ENCODE measurements at places on chromosomes 16 and 17.

DNA sequence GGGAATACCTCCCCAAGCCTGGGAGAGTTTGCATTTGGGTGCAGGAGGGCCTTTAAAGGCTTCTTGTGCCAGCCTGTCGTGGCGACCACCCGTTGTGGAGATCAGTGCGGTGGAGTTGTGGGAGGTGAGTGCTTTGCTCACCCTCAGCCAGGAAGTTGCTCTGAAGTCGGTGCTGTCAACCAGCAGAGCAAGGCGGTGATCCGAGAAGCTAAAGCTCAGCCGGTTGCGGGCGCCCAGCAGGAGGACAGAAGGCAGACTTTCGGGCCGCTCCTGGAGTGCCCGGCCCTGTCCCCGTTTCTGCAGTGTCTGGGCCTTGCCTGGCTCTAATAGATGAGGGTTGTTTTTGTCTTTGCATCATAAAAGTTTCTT is 1.4 kb downstream of the UBE2I start:
- no peak for DNase-seq

DNA sequence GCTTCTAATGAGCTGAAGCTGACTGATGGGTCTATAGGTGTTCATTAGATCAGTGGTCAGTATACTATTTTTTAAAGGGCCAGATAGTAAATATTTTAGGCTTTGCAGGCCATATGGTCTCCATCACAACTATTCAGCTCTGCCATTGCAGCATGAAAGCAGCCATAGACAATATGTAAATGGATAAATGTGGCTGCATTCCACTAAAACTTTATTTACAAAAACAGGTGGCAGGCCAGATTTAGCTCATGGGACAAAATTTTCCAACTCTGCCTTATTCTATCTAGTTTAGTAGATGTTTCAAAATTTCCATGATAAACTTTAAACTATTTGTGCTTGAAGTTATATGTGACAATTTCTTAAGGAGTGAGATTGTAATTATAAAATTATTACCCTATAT is 339.3 kb downstream of the ABCC12 start:
- no peak for DNase-seq

GRCh38 chr17:33814852-33815251 is 440.2 kb upstream of the CCL2 start:
- DNase-seq = no peak

- no peak for DNase-seq
Measured at GRCh38 chr17:81995463-81996231, 18.2 kb downstream of the ASPSCR1 start.

GRCh38 chr17:38685491-38685890 is 10.7 kb upstream of the EPOP start:
- DNase-seq = no peak

DNA sequence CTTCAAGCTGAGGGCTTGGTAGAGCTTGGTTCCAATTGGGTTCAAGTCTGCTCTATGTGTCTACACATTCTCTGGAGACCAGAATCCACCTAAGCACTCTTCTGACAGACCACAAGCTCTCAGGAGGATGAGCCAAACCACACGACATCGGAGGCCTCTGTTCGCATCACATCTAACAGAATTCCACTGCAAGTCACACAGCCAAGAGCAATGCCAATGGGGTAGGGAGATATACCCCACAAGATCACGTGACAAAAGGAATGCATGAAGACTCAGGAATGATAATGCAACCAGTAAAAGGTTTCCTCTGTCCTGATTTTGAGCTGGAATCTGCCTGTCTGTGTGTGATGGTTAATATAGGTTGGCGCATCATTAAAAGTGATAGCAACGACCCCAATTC is 46.6 kb upstream of the RPL38 start:
- DNase-seq = no peak

- DNase-seq = no peak
Measured at GRCh38 chr16:27318392-27319256, 4.8 kb downstream of the IL4R start.

DNA sequence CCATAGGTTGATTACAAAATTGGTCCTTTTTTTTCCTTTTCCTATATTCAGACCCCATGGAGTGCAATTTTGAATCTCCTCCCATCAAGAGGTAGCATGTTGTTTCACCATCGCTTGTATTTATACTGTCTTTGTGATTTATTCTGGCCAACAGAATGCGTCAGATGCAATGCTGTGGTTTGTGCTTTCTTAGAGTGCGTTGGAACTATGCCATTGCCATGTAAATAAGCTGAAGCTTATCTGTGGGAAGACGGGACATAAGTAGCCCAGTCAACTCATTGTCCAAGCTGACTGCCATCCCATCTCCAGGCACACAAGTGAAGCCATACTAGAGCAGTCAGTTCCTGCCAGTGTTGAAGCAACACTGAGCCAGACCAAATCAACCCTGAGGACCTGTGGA is 1339.3 kb upstream of the GOT2 start:
- no peak for DNase-seq

DNA sequence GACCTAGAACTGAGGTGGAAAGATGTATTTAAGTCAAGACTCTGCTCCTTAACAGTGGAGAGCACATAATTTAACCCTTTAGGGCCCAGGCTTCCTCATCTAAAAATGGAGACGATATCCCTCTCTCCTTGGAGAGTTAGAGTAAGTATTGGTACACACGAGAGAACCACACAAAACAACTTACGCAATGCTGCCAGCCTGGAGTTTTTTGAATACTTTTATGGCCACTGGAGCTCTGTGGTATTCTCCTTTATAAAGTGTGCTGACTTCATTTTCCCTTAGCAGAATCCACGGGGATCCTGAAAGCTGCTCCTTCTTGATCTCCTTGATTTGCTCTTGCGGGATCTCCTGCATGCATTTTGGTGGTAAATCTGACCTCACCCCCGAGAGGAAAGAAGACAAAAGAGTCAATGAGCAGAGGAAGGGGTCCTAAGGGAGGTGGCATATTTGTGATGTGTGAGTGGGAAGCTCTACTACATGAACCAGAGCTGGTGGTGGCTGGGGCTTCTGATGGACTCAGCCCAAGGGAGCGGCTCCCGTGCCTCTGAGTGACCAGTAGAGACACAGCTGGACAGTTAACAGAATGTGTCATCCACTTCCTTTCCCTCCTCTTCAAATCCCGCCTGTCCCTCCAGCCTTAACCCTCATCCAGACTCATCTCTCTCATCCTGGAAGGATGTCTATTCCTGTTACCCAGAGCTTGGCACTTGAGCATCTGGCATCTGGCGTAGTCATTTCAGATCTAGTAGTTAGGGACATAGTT is 9.4 kb downstream of the MLKL start:
- DNase-seq = no peak

- no peak for DNase-seq
Measured at GRCh38 chr16:79532785-79533184, 67.8 kb downstream of the MAF start.

- DNase-seq = no peak
Measured at GRCh38 chr16:273547-274421, 2.0 kb downstream of the RGS11 start.

DNA sequence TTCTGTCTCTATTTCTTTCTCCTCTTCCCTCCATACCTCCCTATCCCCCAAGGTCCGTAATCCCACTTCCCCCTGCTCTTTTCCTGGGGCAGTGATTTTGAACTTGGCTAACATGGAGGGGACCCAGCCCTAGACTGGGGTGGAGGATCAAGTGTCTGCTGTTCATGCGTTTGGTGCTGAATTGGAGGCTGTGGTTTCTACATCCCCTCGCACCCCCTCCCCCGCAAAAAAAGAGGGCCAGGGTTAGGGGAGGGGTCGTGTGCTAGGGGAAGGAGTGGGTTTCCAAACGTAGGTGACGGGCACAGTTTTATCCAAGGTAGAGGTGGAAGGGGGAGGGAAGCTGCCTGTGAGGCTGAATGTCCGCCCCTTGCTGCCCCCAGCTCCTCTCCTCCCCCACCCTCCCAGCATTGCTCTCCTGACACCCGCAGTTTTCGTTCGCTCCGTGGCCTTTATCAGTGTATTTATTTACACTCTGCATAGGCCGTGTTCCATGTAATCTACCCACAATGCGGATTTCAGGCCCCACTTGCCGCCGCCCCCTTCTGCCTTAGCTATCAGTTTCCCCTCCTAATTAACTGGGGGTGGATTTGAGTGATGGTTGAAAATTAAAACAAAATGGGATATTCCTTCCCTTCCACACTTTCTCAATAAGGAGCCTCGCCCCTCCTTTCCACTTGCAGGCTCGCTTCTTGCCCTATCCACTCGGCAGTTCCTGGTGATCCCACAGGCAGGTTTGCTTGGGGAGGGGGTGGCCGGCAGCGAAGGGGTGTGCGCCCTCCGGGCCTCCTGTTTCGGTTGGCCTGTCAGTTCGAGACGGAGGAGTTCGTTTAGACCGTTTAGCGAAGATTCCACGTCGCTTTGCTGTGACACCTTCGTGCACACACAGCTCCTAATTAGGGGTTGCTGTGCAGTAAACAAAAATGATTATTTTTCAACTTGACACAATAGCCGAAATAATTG is 2.0 kb downstream of the GNAO1 start:
- DNase-seq = no peak

GRCh38 chr17:50288306-50288705 is 14.0 kb downstream of the TMEM92 start:
- no peak for DNase-seq

GRCh38 chr17:33040461-33040860 is 48.8 kb downstream of the SPACA3 start:
- DNase-seq = no peak

GRCh38 chr16:65409510-65409909 is 287.6 kb upstream of the CDH11 start:
- DNase-seq = no peak

GRCh38 chr16:79316004-79316458 is 284.5 kb downstream of the MAF start:
- DNase-seq = no peak

DNA sequence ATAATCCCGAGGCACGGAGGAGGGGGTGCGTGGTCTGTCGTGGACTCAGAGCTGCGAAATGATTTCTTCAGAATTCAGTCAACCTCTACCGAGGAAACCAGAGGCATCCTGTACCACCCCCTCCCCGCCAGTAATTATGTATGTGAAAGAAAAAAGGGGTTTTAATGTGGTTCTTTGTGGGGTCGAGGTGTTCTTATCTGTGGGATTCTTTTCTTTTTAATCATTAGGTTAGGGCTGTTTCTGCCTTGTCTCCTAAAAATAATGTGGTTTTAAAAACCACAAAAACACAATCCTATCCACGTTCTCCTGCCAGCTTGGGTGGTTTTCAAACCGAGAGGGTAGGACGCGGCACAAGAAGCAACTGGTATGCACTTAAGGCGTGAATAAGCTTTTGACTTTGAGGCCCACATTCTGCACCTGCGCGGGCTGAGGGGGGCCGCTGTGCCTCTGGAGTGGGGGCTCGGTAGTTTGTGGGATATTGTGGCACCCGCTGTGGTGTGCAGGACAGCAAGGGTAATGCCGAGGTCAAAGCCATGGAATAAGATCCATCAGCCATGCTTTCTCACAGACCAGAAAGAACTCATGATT is 1.0 kb downstream of the SLC47A1 start:
- no peak for DNase-seq

- DNase-seq = no peak
Measured at GRCh38 chr17:74429604-74430384, 2.1 kb upstream of the GPRC5C start.

DNA sequence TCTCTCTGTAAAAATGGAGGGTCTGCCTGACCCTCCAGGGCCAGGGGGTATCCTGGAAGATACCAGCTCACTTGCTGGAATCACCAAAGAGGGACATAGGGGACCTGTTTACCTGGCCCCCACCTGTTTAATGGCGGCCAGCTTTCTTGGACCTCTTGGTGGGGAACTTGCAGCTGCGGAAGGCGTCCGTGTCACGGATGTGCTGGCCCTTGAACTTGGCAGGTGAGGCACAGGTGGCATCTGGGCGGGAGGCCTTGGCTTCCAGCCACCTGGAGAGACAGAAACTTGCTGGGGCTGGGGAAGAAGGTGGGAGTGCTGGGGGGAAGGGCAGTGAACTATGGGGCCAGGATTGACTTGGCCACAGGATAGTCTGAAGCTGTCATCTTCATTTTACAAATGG is 3.5 kb downstream of the CHAD start:
- no peak for DNase-seq

DNA sequence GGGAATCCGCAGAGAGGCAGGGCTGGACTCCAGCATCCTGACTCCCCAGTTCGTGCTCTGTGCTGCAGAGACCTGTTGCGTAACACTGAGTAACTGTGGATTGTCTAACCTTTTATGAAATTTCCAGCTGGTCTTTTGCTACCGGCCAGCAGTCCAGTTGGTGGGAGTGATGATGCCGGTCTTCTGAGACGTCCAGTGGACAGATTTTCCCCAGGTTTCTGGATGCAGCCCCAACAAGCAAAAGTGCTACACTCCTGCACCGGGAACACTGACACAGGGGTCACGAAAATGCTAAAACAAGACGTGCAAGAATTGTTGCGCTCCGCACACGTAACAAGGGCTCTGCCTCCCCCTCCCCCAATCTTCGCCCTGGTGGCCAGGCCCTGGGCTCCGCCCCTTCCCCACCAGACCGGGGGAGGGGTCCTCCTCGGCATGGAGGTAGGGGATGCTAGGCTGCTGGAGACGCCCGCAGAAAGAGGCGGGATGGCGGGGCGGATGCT is 701 bp upstream of the MRC2 start:
- peak; percentile 64 for DNase-seq

- DNase-seq = no peak
Measured at GRCh38 chr17:51275381-51275780, 15.0 kb downstream of the UTP18 start.

GRCh38 chr16:69855592-69855991 is 93.5 kb downstream of the WWP2 start:
- DNase-seq = no peak

DNA sequence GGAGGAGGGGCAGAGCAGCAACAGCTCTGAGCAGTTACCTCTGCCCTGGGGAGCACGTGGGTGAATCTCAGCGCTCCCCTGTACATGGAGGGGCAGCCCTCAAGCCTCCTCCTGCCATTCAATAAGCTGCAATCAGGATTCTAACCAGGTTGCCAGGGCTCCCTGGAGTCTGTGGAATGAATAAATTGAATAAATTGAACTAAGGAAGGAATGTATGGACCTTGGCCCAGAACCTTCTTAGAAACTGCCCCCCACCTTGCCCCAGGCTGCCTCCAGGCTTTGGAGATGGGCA is 1.6 kb upstream of the CDH16 start:
- DNase-seq = no peak

- DNase-seq = no peak
Measured at GRCh38 chr17:13756763-13757162, 155.0 kb upstream of the HS3ST3A1 start.

DNA sequence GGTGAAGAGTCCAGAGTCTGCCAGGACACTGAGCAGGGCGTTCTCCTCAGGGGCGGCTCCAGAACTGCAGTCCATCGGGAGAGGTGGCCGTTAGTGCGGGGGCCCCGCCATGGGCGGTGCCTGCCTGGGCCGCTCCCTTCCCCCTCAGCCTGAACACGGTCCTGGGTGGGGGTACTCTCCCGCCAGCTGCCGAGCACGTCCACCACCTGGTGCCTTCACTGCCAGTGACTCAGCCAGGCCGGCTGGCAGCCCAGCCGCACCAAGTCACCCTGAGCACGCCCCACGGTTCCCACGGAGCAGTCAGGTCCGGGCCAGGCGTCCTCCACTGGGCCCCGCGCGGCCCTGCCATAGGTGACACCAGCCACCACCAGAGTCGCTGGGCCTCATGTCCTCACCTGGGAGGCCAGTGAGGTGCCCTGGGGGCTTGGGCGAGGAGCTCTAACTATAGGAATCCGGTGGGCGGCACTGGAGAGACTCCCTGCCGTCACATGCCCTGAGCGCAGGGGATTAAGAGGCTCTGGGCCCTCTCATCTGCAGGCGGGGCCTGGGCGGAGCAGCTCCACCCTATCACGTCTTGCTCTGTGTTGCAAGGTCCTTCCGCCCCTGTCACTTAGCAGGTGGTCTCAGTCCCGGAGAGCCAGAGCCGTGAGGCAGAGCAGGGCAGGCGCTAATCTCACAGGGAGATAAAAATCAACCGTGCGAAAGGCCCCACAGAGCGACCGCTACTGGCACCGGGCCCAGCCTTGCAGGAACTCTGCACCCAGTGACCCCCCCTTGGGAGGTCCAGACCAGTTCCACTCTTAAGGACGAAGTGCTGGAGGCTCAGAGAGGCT is 14.3 kb downstream of the PIEZO1 start:
- no peak for DNase-seq
